ENCODE measurements at places on chromosomes 3 and 15. TPM values are rescaled to one million over a fixed set of nuclear protein-coding genes. Genes with fewer than 3 reads are reported as not detected.

The TMC3 gene
- not detected for total RNA-seq

The TM4SF1 gene
- total RNA-seq: 1,031 TPM

The SLC9C1 gene
- total RNA-seq: not detected

The LRRC31 gene
- not detected for total RNA-seq

The ARHGEF26 gene
- total RNA-seq: 11.9 TPM

The CDCP1 gene
- total RNA-seq: 6.5 TPM

The CAMKV gene
- 0.30 TPM for total RNA-seq

The CFAP91 gene
- 0.24 TPM for total RNA-seq

The RIOX2 gene
- total RNA-seq: 30.9 TPM

The GASK1A gene
- total RNA-seq: not detected

The GATM gene
- 2.3 TPM for total RNA-seq

The FSIP1 gene
- 1.4 TPM for total RNA-seq

The TWF2 gene
- total RNA-seq: 64.6 TPM

The DAZL gene
- total RNA-seq: not detected

The CCNB2 gene
- 91.9 TPM for total RNA-seq

The SERF2 gene
- 431 TPM for total RNA-seq

The ZNF80 gene
- total RNA-seq: not detected

The MRPL3 gene
- total RNA-seq: 94.4 TPM

The CELF6 gene
- 0.23 TPM for total RNA-seq

The TRPM1 gene
- total RNA-seq: not detected

The LIPC gene
- 0.14 TPM for total RNA-seq

The PLSCR5 gene
- total RNA-seq: not detected

The BMF gene
- total RNA-seq: 2.4 TPM

The HIGD2B gene
- total RNA-seq: not detected

The AADACL2 gene
- total RNA-seq: not detected

The FANCD2OS gene
- total RNA-seq: not detected

The ANKRD63 gene
- 0.40 TPM for total RNA-seq

The PARP15 gene
- total RNA-seq: not detected

The PPP1R2 gene
- 17.2 TPM for total RNA-seq

The CHRFAM7A gene
- total RNA-seq: 4.4 TPM

The ZSCAN2 gene
- total RNA-seq: 14.1 TPM

The ZCWPW2 gene
- not detected for total RNA-seq

The TTC21A gene
- 2.8 TPM for total RNA-seq

The INKA1 gene
- total RNA-seq: 2.8 TPM

The SST gene
- not detected for total RNA-seq

The ERICH6 gene
- total RNA-seq: 0.10 TPM

The FOXL2 gene
- total RNA-seq: 4.2 TPM

The PRICKLE2 gene
- 2.2 TPM for total RNA-seq

The EIF4E3 gene
- 3.9 TPM for total RNA-seq

The ALDH1L1 gene
- total RNA-seq: 0.36 TPM

The TFG gene
- 145 TPM for total RNA-seq

The COL6A6 gene
- total RNA-seq: not detected

The ZWILCH gene
- total RNA-seq: 33.8 TPM

The GP9 gene
- not detected for total RNA-seq

The CHDH gene
- total RNA-seq: 1.8 TPM

The GOLGA8A gene
- 4.7 TPM for total RNA-seq

The CASR gene
- not detected for total RNA-seq

The EPHA3 gene
- not detected for total RNA-seq

The GPR160 gene
- 2.1 TPM for total RNA-seq

The GOLGA8J gene
- 0.09 TPM for total RNA-seq

The CFAP161 gene
- not detected for total RNA-seq

The B3GALNT1 gene
- total RNA-seq: 0.27 TPM

Data from A549 treated with AZD2906 at 1 μM for 4 hours (cell line).